ENCODE measurements at places on chromosomes 16 and 17. TPM values are rescaled to one million over a fixed set of nuclear protein-coding genes. Genes with fewer than 3 reads are reported as not detected.

DNA sequence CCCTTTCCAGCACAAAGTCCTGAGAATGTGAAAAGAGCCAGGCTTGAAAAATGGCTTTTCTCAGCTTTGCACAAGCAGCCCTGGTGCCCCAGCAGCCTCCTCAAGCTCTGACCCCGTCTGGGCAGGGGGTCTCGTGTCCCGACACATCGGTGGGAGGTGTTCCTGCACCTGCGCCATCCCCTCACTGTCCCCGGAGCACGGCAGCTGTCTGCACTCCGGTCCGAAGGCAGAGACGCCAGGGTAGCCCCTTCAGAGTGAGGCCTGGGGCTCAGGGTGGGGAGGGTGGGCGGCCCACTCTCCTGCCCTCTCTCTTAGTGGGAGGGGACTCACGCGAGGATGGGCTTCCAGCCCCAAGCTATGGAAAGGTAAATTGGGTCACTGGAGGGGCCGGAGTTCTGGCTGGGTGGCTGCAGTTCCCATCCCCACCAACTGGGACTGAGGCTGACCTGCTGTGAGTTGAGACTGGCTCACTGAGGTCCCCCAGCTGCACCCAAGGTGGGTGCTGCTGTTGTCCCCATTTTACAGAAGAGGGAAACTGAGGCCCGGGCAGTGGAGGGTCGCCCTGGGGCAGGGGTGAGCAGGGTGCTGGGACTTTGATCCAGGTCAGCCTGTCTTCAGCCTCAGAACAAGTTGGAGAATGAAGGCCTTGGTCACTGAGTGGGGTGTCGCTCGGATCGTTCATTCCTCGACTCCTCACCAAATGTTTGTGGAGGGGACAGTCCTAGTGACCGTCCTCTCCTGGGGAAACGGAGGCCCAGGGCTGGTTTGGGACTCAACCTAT, 2.3 kb upstream of the BAIAP3 start:
- DNase-seq, result no peak

DNA sequence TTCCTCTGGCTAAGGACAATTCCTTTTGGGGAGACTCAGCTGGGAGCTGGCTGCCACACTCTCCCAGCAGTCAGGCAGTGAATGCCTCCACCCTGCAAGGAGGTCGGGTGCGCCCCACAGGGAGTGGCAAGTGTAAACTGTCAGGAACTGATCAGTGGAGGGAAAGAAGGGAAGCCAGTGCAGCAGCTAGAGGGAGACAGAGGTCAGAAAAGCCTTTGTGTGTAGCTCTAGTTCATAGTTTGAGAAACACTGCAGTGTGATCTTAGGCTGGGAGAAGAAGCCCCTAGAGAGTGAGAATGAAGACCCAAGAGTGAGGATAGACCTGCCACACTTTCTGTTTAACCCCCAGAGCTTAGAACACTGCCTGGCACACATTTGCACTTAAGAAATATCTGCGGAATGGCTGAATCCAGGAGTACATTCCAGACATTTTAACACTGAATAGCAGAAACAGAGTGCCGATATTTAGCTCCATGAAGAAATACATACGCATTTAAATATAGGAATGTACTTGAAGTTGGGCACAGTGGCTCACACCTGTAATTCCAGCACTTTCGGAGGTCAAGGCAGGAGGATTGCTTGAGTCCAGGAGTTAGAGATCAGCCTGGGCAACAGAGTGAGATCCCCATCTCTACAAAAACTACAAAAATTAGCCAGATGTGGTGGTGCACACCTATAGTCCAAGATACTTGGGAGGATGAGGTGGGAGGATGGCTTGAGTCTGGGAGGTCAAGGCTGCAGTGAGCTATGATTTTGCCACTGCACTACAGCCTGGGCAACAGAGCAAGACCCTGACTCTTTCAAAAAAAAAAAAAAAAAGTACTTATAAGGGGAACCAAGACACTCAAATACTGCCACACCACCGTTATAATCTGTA, 11.1 kb upstream of the SLC5A11 start:
- DNase-seq, result peak; percentile 49

- peak; percentile 32 for DNase-seq
Observed at GRCh38 chr17:70912716-70913485, 743.6 kb downstream of the KCNJ2 start.

- DNase-seq, result peak; percentile 91
Observed at GRCh38 chr17:4948166-4948930, at the start of gene PFN1. Gene PFN1, minus strand, starts transcription at chr17:4948530. Its CDS starts 136 bp downstream, at chr17:4948394.

DNA sequence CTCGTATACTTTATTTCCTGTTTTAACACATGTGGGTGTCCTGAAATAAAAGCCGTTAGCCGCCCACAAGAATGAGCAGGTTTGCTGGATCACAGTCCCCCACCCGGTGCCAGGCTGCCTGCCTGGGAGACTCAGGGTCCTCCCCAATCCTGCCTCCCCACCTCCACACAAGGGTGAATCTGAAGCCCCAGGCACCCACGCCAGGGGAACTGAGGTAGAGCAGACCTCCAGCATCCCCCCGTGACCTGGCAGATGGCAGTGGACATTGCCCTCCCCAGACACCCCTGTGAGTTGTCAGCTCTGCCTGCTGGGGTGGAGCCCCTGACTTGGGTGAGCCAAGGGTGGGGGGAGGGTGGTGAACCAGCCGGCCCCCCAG, 114.8 kb downstream of the METRNL start:
- DNase-seq, result no peak

DNA sequence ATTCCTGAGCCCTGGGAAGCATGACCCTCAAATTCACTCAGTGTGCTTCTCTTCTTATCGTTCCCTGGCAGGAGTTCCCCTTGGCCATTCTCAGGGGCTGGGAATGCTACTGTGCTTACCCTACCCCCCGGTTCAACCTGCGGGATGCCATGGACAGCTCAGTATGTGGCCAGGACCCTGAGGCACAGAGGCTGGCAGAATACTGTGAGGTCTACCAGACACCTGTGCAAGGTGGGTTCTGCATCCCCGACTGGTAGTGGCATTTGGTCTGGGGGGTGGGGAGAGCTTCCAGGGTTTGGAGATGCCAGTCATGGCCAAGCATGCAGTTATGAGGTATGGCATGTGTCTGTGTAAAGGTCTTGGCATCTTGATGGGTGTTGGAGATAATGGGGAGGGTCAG, 39.4 kb downstream of the WSCD1 start:
- DNase-seq, result no peak

- DNase-seq, result no peak
Observed at GRCh38 chr16:17571499-17572093, 100.8 kb upstream of the XYLT1 start.

GRCh38 chr17:58224315-58224714, 5.3 kb upstream of the MKS1 start:
- peak; percentile 46 for DNase-seq

DNA sequence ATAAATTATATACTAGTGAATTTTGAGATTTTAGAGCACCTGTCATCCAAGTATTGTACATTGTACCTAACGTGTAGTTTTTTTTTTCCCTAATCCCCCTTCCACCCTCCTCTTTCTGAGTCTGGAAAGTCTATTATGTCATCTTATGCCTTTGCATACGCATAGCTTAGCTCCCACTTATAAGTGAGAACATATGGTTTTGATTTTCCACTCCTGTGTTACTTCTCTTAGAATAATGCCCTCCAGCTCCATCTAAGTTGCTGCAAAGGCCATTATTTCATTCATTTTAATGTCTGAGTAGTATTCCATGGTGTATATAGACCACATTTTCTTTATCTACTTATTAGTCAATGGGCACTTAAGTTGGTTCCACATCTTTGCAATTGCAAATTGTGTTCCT, 177.0 kb upstream of the C16orf82 start:
- no peak for DNase-seq

DNA sequence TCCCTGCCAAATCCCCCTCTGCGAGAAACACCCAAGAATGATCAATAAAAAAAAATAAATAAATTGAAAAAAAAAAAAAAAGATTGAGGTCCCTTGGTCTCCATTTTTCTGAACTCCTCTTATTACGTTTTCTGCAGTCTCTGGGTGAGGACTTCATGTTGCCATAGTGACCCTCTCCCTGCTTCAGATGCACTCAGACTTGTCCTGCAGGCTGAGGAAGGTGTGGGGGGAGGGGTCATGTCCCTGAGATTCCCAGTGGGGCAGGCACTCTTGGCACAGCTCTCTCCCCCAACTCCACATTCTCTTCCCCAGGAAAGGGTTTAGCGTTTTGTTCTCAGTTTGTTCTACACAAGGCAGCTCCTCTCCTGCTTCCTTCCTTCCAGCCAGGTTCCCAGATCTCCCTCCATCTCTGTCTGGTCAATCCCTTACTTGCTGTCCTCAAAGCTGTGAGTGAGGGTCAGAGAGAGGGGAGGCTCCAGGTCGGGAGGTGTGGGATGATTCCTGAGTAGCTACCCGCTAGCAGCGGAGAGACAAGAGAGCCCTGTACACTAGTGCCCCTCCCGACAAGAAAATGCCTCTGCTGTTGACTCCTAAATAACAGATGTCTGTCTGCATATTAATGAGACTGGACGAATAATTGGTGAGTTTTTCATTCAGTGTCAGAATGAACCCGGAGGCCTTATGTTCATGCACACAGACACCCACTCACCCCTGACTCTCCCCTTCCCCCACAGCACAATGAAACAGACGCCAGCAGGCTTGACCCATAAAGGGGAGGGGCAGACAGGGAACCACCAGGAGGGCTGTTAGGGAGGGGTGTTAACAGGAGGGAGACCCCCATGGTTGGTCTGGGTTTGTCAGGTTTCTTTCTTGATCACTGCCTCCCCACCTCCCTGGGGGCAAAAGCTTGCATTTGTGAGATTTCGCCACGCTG, 9.2 kb downstream of the RND2 start:
- DNase-seq, result no peak

GRCh38 chr16:9906218-9906617, 276.0 kb downstream of the GRIN2A start:
- no peak for DNase-seq

DNA sequence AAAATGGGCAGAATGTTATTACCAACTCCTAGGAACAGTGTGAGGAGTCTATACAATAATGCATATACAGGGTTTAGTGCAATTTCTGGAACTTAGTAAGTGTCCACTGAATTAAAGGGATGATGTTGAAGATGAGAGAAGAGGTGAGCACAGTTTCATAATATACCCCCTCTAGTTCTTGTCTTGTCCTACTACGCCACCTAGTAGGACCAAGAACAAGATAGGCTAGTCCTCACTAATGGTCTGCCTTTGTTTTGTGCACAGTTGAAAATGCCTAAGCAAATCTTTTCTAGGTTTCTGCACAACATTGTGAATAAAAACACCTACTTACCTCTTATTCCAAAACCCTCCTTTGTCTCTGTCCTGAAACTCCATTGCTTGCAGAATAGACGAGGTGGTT, 670.2 kb downstream of the CDH8 start:
- no peak for DNase-seq

DNA sequence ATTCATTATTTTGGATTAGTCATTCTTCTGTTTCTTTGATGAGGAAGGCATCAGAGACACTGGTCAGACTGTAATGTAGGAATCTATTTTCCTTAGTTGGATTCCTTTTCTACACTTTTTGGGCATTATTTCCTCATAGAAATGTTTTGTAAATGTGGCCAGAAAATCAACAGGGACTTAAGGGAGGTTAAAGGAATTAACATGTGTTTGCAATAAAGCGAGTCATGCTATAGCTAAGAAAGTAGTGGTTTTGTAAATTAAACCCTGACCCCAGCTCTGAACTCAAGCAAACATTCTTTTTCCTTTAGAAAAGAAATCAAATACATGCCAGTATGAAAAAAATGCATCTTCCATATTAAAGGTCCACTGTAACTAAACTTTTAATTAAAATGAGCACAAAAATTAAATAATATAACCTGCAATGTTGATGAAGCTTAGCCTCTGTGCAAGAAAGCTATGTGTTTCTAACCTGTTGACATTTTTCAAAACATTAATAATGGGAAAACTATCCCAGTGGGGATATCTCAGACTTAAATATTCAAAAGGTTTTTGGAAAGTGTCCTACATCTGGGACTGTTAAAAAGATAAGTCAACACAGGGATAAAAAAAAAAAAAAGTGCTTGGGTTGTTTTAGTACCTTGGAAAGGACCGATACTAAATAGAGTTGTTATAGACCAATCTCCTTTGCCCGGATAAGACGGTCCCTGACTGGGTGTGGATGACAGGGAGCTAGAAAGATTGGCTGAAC, 428.0 kb downstream of the CA10 start:
- no peak for DNase-seq

DNA sequence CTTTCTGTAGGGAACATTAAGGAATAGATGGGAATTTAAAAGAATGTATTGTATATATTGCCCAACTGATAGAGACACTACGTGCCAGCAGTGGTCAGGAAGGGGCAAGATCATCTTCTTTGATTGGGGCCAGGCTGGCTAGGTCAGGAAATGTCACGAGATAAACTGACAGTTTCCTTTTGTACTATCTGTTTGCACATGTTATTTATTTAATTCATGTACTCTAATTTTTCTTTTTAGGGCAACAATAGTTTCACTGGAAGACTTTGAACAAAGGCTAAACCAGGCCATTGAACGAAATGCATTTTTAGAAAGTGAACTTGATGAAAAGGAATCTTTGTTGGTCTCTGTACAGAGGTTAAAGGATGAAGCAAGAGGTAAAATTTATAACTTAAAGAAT, 12.6 kb downstream of the NDEL1 start:
- no peak for DNase-seq

GRCh38 chr16:86491640-86492023, 18.7 kb upstream of the FOXF1 start:
- DNase-seq, result no peak

DNA sequence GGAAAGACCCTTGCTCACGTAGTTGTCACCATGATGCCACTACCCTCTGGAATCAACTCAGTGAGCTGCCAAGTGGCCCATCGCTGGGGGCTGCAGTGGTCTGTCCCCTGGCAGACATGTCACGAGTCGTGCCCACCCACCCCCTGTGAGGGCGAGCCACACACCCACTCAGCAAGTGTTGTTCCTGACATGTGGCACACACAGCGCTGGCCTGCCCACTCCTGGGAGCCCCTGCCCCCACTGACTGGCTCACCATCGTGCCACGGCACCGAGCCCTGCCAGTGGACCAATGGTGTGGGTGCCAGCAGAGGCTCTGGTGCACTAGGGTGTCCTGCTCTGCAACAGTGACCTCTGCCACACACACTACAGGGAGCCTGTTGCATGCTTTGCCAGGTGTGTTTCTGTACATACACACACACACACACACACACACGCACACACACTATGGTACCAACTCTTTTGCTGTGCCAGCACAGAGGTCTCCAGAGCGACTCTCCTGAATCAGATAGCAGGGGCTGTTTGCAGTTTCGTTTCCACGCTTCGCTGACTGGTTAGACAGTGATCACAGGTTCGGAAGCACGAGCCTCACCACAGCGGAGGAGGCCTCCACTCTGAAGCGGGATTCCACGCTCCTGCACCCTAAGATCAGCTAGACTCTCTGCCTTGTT, 7.7 kb downstream of the RTN4RL1 start:
- DNase-seq, result no peak

Gene TERB1
- total RNA-seq, result under 0.01 TPM

Gene GALR2
- total RNA-seq, result not detected

Gene GNG13
- total RNA-seq, result not detected

Gene CMTM2
- total RNA-seq, result not detected

Gene C16orf92
- not detected for total RNA-seq

Gene MEOX1
- total RNA-seq, result 0.83 TPM

Gene HAS3
- total RNA-seq, result 0.28 TPM

Gene KRT27
- not detected for total RNA-seq

Gene DPEP2
- not detected for total RNA-seq

Gene TP53TG3B
- not detected for total RNA-seq

Gene C16orf74
- total RNA-seq, result 5.0 TPM
